ENCODE measurements at places on chromosomes 16 and 17.

DNA sequence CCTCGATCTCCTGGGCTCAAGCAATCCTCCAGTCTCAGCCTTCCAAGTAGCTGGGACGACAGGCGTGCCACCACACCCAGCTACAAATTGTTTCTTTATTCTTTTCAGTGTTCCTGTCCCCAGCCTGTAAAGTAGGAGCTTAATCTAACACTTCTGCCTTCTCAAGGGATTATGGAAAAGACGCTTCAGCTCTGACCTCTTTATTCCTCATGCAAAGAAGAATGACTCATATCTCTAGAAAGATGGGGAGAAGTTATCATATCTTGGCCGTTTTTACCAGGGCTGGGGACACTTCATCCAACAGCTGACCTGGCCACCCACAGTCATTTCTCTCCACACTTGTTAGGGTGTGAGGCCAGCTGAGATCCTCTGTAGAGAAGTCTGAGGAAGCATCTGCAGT lies 172.6 kb downstream of the HAPSTR1 start:
- DNase-seq: no peak

DNA sequence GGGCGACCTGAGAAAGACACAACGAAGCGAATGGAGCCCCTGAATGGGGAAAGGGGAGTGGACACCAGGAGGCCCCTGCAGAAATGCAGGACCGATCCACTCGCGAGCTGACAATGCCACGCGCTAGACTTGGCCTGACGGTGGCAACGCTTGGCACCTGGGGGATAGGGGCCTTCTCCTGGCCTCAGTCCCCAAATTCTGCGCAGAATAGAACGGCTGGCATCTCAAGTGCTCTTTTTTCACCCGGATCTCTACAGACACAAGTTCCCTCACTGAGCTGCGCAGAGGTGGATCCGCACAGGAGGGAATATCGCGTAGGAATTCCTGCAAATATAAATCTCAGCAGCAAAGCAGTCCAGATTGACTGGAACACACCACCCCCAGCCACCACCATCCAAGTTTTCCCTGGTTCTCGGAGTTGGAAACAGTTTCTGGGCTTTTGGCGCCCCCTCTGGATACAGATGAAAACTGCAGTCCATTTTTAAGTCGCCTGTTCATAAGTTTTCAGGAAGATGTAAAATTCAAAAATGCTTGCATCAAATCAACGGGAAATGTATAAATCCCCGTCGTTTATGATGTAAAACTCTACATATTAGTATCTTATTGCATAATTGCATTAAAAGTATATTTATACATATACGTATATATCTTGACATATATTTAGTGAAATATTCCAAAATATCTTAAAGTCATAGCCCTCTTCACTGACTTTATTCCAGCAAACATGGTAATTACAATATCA lies 2.3 kb upstream of the SOX9 start:
- peak; percentile 74 for DNase-seq

GRCh38 chr17:17913695-17914332 lies 58.4 kb downstream of the TOM1L2 start:
- peak; percentile 92 for DNase-seq

DNA sequence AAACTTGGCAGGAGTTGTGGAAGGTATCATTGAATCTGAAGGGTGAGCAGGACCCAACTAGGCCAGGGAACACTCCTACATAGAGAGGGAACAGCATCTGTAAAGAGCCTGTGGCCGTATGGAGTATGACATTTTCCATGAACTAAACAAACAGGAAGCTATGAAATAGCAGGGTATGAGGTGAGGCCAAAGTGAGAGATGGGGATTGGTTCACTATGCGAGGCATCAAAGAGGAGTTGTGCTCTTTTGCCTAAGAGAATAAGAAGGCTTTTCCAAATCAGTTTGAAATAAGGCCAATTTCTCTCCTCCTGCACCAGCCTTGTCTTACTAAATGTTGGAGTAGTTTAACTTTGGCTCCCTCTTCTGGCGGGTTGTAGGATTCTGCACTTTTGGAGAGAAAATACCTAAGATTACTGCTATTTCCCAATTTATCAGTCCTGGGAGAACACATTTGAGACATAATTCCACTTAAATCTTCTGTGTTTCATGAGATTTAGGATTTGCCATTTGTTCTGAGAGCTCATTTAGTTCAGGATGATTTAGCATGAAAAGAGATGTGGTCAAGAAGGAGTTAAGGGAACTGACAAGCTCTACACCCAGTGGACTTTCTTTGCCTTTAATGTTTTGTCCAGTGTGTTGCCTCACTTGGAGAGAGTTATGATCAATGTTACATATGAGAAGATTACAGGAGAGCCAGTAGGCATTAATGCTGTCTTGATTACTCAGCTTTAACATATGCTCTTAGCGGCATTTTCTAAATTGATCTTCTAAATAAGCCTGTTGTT lies 55.4 kb downstream of the TNRC6C start:
- peak; percentile 79 for DNase-seq

GRCh38 chr17:61205401-61205800 lies 194.2 kb upstream of the TBX2 start:
- DNase-seq: no peak

- DNase-seq: no peak
Observed at GRCh38 chr16:159136-159849, 6.5 kb upstream of the HBM start.

DNA sequence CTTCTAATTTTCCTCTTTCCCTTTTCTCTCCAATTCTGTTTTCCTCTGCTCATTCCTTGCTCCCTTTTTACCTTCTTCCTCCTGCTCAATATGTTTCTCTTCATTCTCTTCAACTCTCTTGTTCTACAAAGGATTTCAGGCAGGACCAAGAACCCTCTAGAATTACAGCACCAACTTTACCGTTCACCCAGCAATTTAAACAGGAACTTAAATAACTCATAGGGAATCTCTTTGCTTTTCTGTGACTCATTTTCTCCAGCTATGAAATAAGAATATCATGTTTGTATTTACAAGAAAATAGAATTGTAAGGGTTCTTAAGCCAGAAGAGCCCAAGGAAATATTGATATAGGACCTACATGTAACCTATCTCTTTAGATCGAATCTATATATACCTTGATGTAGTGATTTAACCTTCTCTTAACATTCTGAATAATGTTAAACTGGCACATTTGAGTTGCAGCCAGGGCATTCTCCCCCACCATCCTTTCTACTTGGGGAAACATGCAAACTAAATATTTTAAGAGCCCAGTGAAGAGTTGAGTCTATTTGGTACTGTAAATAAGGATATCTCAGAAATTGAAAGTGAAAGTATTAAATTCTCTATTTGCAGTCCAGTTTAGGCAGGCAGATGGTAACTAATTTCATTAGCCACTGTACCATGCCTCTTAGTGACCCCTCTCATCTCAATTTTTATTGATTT lies 137.0 kb downstream of the ANKFN1 start:
- no peak for DNase-seq

- DNase-seq: no peak
Observed at GRCh38 chr17:4795168-4795567, 796 bp upstream of the PSMB6 start.

- DNase-seq: no peak
Observed at GRCh38 chr17:17507465-17508011, 11.3 kb upstream of the RASD1 start.

- no peak for DNase-seq
Observed at GRCh38 chr16:19882646-19883045, 2.0 kb downstream of the GPRC5B start.

DNA sequence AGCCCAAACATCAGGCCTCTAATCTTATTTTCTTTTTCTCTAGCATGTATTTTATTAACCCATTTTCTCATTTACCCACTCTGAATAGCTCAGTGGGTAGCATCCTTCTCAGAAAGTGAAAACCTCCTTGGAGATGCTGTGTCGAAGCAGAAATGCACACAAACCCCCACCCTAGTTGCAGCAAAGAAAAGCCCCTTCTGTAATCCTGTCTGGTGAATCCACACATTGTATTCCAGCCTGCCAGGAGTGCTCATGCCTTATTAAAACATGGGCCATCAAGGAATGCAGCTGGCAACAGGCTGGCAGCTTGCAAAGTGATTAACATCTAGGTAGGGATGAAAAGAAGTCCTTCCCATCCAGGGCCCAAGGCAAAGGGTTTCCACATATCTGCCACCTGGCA lies 39.7 kb upstream of the AXIN2 start:
- DNase-seq: no peak

DNA sequence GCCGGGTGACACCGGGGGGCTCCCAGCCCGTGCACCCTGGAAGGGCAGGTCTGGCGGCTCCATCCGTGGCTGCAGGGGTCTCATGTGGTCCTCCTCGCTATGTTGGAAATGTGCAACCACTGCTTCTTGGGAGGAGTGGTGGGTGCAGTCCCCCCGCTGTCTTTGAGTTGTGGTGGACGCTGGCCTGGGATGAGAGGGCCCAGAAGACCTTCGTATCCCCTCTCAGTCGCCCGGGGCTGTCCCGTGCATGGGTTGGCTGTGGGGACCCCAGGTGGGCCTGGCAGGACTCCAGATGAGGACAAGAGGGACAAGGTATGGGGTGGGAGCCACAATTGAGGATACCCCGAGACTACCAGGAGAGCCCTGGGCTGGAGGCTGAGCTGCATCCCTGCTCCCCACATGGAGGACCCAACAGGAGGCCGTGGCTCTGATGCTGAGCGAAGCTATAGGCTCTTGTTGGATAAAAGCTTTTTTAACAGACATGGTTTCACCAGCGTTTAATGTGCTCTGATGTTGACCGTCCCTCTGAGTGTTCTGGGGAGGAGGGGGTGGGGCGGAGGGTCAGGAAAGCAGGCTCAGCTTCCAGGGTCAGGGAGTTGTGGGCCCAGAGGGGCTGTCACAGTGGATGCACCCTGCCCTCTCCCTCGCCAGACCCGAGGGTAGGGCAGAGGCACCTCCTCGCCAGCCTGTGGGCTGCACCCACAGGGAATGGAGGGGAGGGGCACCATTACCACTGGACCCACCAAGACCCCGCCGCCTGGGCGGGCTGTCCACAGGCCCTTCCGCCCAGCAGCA lies 5.4 kb downstream of the SPATA2L start:
- DNase-seq: no peak

DNA sequence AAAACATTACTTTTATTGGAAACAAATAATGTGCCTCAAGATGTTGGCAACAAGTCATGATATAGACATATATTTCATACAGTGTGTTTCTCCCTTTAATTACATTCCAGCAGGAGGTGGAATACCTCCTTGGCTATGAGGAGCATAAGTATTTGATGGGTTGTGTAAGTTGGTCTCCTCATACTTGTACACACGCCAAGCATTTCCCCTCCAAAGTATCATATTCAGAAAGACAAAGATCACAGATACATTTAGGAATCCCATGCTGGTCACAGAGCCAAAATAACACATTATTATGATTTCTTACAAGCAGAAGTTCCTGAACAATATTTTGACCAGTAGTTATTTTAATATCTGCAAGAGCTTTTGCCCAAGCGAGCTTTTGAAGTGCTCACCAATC lies 57.8 kb downstream of the WSB1 start:
- peak; percentile 81 for DNase-seq

GRCh38 chr17:13885953-13886889 lies 183.1 kb upstream of the COX10 start:
- no peak for DNase-seq

DNA sequence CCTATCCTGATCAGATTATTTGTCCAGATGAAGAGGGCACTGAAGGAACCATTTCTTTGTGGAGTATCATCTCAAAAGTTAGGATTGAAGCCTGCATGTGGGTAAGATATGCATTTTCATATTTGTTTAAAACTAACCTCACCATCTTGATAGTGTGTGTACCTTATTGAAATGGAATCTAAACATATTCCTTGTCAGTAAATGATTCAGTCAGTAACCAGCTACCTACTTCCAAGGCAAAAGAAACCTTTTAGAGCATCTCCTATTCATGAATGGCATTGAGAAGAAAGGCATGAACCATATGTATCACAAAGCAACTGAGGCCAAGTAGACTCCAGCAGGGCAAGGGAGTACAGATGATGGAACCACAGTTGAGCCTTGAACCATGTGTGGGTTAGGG lies 57.6 kb downstream of the VMP1 start:
- no peak for DNase-seq

GRCh38 chr16:31148281-31148728 lies 1.6 kb downstream of the PRSS36 start:
- DNase-seq: no peak

DNA sequence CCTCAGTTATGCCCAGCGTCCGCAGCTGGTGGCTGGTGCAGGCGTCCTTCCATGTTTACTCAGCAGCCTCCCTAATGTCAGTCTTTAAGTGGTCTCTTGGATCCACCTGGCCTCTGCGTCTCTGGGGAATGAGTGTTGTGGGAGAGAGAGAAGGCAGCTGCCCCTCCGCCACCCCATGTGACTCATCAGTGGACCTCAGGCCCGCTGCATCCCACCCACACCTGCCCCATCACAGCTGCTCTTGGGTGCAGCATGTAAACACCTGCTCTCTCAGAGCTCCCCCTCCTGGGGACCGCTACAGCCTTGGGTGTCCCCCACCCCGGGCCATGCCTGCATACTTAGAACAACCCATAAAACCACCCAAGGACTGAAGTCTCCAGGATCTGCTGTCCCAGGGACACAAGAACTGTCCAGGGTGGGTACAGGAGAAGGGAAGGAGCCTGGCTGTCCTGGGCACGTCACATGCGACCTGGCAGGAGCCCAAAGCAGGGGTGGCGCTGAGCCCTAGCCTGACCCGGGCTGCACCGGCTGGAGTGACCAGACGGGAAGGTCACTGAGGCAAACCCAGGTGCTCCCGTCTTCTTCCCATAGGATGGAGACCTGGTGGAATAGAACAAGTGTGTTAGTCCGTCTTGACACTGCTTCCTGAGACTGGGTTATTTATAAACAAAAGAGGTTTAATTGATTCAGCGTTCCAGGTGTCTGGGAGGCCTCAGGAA lies 4.2 kb downstream of the C16orf90 start:
- DNase-seq: no peak

GRCh38 chr17:66432996-66433551 lies 130.7 kb downstream of the PRKCA start:
- peak; percentile 20 for DNase-seq

GRCh38 chr16:8631373-8631772 lies 9.9 kb downstream of the METTL22 start:
- DNase-seq: no peak

GRCh38 chr17:27915709-27916108 lies 22.5 kb upstream of the LYRM9 start:
- no peak for DNase-seq

GRCh38 chr16:74695450-74696422 lies 4.9 kb downstream of the MLKL start:
- peak; percentile 89 for DNase-seq

DNA sequence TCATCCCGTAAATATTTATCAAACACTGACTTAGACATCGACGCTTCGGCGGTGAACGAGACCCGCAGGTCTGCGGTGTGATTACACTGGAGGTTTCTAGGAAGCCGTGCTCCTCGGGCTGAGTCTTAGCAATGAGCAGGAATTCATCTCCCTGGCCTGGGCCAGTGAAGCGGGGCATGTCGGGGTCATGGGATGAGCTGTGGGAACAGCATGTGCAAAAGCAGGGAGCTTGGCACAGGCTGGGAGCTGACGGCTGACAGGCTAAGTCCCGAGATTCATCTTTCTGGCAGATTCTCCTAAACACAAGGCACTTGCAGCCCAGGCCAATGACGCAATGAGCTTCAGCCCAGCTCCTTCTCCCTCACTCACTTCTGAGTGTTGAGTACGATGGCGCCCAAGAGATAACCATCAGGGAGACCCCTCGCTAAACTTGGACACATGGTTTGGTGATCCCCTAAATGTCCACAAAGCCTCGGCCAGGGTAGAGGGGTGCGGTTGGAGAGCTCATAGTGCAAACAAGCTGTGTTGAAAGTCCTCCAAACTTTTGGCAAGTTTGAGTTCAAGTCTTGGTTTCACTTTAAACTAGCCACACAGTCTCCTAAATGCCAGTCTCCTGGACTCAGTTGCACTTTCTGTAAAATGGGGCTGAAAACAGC lies 12.8 kb downstream of the CRISPLD2 start:
- peak; percentile 95 for DNase-seq

GRCh38 chr16:88264641-88265285 lies 118.0 kb upstream of the ZNF469 start:
- peak; percentile 94 for DNase-seq
